ENCODE measurements at places on chromosomes 2 and 18. TPM values are rescaled to one million over a fixed set of nuclear protein-coding genes. Genes with fewer than 3 reads are reported as not detected.

Gene PARD3B
- total RNA-seq, result 3.4 TPM

Gene RTKN
- total RNA-seq, result 14.4 TPM

Gene CAVIN2
- 84.5 TPM for total RNA-seq

Gene B4GALT6
- total RNA-seq, result 2.0 TPM

Gene PSMA8
- not detected for total RNA-seq

Gene EFR3B
- total RNA-seq, result 0.18 TPM

Gene TTR
- not detected for total RNA-seq

Gene RGPD3
- 0.90 TPM for total RNA-seq

Gene SERPINB11
- total RNA-seq, result not detected

Gene SLC11A1
- total RNA-seq, result under 0.01 TPM

Gene POTEJ
- not detected for total RNA-seq

Gene HOXD11
- total RNA-seq, result not detected

All from cardiac atrium fibroblast (primary cell).